ENCODE measurements at places on chromosomes 1 and 21.

- peak; percentile 92 for DNase-seq
Measured at GRCh38 chr1:155322953-155323728, 2.4 kb downstream of the RUSC1 start.

DNA sequence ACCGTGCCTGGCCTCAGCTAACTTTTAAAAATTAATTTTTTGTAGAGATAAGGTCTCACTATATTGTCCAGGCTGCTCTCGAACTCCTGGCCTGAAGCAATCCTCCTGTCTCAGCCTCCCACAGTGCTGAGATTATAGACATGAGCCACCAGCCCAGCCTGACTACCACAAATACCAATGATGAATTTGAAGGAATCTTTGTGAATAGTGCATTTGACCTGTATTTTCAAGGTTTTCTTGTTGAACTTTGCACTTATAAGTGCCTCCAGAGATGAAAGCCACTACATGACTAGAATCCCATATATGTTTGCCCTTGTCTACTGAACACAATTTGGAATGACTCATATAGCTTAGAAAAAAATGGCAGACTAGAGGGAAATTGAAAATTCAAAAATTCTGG lies 297.3 kb downstream of the NFIA start:
- DNase-seq = no peak

- DNase-seq = no peak
Measured at GRCh38 chr1:23417570-23417969, 7.0 kb downstream of the TCEA3 start.

DNA sequence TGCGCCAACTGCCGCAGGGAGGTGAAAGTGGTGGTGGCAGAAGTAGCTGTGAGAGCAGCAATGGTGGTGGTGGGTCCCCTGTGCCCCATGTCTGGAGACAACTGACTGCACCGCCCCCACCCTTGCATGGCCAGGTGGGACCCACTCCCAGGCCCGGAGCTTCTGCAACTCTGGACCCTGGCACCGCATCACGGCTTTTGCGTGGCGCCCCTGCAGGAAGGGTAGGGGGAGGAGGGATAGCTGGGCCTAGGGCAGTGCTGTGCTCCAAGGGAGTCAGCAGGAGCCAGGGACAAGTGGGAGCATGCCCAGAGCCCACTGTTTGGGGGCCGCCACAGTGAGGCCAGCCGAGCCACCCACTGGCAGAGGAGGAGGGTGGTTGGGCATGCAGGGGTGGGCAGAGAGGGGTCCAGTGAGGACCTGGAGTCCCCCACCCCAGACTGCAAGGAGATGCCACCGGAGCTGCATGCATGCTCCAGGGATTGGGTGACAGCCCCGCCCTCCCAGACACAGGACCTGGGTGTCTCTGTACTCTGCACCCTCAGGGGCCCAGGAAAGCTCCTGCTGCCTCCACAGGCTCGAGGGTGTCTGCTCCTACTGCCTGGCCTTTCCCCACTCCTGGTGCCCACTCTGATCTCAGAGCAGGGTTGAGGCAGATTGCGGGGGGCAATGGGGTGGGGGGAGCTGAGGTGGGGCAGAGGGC lies 9.8 kb upstream of the CTTNBP2NL start:
- no peak for DNase-seq

GRCh38 chr1:94898491-94899385 lies 28.2 kb downstream of the CNN3 start:
- no peak for DNase-seq

- no peak for DNase-seq
Measured at GRCh38 chr1:29761159-29761928, 525.0 kb downstream of the PTPRU start.

DNA sequence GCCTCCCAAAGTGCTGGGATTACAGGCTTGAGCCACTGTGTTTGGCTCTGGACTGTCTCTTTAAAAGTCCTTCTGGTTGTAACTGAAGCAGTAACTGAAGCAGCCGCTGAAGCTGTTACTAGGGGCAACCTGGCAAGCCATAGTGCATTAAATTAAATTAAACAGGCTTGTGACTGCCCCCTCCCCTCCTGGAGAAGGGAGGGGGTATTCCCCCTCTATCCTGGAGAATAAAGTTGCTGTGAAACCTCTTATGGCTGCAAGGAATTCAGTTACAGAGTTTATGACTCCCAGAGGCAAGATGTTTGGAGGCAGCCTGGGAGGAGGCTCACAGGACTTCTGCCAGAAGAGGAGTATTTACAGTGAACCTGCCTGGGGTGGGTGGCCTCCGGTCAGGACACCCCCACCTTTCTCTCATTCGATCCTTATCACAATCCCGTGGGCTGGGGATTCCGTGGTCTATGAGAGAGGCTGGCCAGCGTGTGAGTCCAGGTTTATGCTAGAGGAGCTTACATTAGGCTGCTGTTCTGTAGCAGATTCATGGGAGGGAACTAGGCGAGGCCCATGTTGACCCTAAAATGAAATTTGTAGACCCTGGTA lies 8.3 kb downstream of the TTC22 start:
- DNase-seq = no peak

DNA sequence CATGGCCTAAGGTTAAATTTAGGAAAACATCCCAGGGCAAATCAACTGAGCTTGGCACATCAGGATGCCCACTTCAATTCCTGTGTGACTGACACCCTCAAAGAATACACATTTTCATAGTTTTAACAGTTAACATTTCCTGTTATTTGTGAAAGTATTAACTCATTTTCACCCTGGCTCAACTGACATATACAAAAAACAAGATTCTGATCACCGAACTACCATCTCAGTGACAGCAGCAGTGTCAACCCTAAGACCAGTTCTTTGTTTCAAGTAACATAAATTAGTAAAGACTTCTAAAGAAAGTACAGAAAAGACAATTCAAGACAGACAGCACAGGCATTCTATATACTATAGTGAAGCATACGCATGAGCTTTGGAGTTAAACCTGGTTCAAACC lies 69.0 kb upstream of the SDC3 start:
- DNase-seq = no peak

- no peak for DNase-seq
Measured at GRCh38 chr1:89878256-89878655, 57.4 kb downstream of the LRRC8D start.

- no peak for DNase-seq
Measured at GRCh38 chr1:172219966-172220365, 200.5 kb upstream of the C1orf105 start.

DNA sequence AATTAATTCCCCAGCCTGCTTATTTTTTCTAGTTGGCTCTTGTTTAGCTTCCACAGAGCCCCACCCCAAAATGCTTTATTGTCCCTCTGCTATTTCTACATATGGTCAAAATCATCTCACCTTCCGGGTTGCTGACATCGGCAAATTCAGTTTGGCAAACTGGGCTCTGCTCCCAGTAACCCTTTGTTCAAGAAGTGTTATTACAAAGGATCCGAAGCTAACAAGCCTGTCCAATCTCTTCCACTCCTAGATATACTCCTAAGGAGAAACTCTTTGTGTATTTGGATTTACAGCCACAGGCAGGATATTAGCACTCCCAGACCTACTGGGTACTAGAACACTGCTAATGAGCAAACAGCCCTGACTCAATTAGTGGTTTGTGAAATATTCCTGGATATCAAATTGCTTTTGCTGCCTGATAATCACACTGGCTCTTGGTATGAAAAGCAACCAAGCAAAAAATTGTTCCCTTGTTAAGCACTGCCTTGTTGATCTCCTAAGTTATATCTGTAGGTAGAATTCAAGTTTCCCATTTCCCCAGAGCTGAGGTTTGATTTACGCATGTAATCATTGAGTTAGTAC lies 4.0 kb downstream of the JUN start:
- no peak for DNase-seq

GRCh38 chr1:25575191-25575590 lies 31.8 kb downstream of the LDLRAP1 start:
- DNase-seq = no peak

- DNase-seq = peak; percentile 58
Measured at GRCh38 chr1:212291505-212292134, 6.4 kb downstream of the PPP2R5A start.

- DNase-seq = no peak
Measured at GRCh38 chr1:203450479-203451149, 25.0 kb upstream of the PRELP start.

DNA sequence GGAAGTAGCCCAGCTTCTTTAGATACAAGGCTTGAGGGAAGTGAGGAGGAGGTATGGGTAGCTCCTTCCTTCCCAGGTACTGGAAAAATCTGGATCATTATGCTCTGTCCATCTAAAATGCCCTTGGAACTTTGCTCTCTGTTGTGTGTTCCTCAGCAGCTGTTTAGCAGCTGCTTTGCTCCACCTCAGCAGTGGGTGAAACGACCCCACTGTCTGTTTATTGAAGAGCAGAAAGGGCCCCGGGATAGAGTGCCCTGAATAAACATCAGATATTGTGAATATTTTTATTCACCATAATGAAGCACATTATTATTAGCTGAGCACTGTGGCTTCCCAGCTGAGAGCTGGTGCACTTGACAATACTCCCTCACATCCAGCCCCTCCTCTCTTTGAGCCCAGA lies 237.9 kb downstream of the PBX1 start:
- no peak for DNase-seq

GRCh38 chr1:18866314-18866713 lies 6.9 kb upstream of the TAS1R2 start:
- DNase-seq = no peak

GRCh38 chr1:64019818-64020217 lies 183.6 kb upstream of the UBE2U start:
- no peak for DNase-seq

GRCh38 chr1:46506470-46507219 lies 17.0 kb downstream of the DMBX1 start:
- DNase-seq = no peak

DNA sequence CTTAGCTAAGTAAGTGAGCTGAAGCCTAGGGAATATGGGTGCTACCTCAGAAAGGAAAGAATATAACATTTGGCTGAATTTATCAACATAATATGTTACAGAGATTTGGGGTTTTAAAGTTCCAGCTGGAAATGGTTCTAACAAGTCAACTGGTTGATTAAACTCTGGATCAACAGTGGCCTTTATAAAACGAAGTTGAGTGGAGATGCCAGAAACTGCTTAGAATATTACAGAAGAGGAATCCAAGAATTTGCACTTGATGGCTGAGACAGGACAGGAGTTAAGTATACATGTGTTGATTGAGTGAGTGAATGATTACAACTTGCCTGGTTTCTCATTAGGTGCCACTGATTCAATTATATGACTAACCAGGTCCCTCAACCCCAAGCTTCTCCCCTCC lies 7.4 kb upstream of the ZBTB17 start:
- no peak for DNase-seq

GRCh38 chr1:2921970-2922686 lies 99.1 kb upstream of the ACTRT2 start:
- no peak for DNase-seq

DNA sequence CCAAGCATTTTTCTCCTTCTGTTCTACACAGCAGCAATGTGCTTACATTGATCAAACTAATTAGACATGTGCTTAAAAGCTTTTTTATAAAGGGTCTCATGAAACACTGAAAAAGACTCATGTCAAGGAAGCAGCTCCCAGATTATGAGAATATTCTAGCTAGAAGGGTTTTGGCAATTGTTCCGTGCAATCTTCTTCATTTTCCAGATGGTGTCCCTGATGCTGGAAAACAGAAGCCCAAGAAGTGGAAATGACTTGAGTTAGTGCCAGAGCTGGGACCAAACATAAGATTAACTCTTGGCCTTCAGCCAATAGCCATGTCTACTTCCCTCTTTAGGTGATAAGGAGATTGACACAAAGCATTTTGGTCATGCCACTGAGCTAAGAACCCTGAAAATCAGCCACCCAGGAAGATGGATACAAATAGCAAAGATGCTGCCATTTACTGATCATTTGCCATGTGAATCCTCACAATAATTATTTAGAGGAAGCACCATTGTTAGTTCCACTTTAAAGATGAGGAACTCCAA lies 110.8 kb downstream of the MATN1 start:
- no peak for DNase-seq

DNA sequence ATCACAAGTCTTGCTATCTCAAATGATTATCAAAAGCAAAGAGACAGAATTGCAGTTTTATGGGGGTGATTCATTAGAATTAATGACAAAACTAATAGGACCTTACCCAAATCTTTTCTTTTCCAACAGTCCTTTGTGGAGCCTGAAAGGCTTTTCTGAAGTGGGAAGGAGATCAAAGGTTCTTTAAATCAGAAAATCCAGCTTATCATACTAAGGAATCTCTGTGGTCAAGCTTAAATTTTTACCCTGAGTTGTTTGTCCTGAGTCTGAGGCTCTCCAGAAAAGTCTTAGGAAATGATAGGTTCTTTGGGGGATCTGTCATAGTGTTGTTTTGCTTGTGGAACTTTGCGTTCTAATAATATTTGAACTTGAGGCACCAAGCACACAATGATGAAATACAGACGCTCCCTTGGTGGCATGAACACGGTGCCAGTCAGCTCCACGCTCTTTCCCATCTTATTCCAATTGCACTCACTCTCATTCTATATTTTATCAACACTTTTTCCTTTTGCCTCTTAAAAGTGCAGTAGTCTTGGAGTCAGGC lies 38.0 kb upstream of the COL24A1 start:
- no peak for DNase-seq

- no peak for DNase-seq
Measured at GRCh38 chr1:63024132-63024531, 240.2 kb downstream of the ATG4C start.

- DNase-seq = peak; percentile 63
Measured at GRCh38 chr1:154849645-154850131, 20.4 kb downstream of the KCNN3 start.

- peak; percentile 55 for DNase-seq
Measured at GRCh38 chr1:206467915-206468314, 2.4 kb upstream of the IKBKE start.

DNA sequence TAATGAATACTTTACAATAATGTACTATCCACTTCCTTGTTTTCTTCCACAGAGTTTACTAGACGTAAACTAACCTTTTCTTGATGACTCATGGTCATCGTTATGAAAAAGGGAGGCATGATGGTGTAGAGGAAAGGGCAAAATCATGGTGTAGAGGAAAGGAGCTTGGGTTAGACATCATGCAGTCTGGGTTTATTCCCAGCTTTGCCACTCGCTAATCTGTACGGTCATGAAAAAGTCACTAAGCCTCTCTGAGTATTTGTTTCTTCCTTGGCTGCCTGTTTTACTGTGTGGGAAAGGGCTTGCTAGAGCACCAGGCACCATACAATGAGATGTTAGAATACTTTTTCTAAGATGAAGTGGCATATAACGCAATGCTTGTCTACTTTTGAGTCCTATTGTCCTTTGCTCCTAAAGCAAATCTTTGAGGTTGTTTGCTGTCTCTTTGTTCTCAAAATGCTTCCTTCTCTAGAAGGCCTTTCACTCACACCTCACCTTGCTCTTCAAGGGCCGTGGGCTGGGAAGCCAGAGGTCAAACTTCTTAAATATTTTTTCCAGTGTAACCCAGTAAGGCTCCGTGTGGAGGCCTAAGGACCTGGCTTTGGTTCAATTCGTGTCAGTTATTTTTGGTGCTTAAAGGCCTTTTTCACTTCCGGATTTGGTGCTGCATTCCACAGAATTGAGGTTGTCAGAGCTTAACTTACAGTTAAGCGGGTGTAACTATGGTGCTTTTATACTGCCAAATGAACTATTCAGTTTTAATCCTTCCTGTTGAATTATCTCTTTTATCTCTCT lies 9.9 kb upstream of the ETV3 start:
- DNase-seq = no peak

Measured in GM13977 (cell line).